G401 (cell line): ENCODE measurements at places on chromosomes 12 and 14. TPM values are rescaled to one million over a fixed set of nuclear protein-coding genes. Genes with fewer than 3 reads are reported as not detected.
A peak's percentile ranks its signal among the peaks of the same experiment; 100 is the strongest.

DNA sequence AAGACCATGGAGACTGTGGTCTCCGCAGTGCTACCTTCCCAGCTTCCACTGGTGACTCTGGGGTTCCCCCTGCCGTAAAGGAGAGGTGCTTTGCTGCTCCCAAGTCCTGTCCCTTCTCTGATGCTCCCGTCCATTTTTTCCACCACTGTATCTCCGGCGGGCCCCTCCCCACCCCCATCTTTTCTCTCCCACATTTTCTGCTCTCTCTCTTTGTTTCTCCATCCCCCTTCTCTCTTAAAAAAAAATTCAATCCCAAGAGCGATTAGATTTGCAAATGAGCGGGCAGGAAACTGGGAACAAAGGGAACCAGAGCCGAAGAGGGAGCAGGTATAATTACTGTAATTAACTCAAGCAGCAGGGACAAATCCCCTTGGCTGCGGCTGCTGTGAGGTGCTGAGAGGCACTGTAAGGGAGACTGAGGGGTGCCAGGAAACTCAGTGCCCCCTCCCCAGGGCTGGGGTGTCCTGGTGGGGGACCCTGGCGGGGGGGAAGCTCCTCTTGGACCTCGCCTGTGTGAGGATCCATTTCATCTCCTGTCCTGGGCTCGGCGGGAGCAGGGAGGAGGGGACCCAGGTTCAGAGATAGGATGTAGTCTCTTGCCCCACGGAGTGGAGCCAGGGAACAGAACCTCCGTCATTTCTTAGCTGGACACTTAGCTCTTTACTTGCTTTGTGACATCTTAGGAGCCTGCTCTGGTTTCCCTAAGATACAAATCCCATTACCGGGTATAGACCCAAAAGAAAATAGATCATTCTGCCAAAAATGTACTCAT is 140.4 kb upstream of the NRXN3 start:
- no peak for DNase-seq

Gene BEST3
- 0.61 TPM in 1 of 2 replicates, not detected in the other for total RNA-seq

- no peak for DNase-seq
Observed at GRCh38 chr12:12278899-12279298, 12.1 kb upstream of the LRP6 start.

Gene IQSEC3
- total RNA-seq, result not detected in 2 replicates

GRCh38 chr12:24066865-24067264 is 117.4 kb upstream of the SOX5 start:
- DNase-seq, result no peak

DNA sequence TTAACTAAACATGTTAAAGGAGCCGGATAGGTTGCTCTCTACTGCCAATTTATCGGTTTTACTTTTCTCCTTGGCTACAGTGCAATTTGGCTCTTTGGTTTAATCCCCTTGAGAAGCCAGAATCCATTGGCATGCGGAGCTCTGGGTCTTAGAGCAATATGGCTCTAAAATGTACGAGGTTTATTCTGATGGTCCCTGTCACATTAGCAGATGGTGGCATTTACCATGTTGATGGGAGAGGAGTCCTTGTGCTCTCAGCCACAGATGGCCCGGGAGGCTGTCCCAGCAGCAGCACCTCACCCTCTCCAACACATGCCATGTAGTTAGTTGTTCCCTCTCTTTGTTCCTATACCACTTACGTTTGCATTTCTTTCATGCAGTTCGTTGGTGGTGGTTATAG is 179.7 kb downstream of the RGS6 start:
- DNase-seq, result peak; percentile 94

Gene MIA2
- 12.1 and 22.2 TPM in 2 replicates for total RNA-seq

Gene WSCD2
- 0.31 TPM in 1 of 2 replicates, not detected in the other for total RNA-seq

Gene ADCY6
- 23.1 and 29.8 TPM in 2 replicates for total RNA-seq

Gene REM2
- not detected in 2 replicates for total RNA-seq

DNA sequence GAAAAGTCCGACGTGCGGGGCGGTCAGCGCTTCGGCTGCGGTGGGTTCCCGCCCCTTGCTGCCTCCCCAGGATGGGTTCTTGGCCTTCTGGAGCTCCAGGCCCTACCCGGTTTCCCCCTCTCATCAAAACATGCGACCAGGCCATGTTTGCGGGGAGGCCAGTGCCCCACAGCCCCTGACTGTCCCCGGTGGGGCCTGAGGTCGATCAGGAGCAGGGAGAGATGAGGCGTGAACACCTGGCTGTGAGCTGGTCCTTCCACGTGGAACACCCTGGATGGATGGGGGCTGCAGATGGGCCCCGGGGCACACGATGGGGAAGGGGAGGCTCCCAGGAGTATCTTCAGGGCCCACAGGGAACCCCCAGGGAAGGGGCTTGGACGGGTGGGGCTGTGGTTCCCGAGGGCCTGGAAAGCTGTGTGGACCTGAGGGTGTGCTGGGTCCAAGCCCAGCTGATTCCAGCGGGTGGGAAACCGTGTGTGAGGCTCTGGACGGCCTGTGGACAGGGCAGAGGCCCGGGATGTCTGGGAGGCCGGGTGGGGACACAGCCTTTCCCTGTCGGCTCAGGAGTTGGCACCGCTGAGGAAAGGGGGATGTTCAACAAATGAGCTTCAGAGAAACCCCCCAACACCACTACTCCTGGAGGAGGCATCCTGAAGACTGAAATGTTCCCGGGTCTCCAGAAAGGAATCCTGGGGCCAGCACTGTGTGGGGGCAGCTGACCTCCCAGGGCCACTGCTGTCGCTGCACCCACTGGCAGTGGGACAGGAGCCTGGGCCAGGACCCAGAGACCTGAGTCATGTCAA is 187.0 kb upstream of the C14orf180 start:
- DNase-seq, result no peak
